Fibroblast of pulmonary artery (primary cell): ENCODE measurements at places on chromosomes 13 and 19.
A peak's percentile ranks its signal among the peaks of the same experiment; 100 is the strongest.

GRCh38 chr19:2064395-2064787 lies 13.3 kb upstream of the MKNK2 start:
- no peak for DNase-seq

DNA sequence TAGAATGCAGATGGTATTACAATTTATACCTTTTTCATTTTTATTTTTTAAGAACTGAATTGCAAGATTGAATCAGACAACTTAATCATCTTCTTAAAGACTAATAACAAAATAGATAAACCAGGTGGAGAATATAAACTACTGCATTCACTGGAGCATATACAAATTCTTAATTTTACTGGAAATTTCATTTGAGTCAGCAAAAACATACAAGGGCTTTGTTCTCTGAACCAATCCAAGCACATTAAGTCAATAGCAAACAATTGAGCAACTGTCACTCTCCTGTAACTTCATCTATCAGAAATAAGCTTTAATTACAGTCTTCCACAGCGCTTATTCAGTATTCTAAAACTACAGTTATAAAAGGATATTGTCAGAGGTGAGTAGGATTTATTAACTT lies 167.4 kb upstream of the OBI1 start:
- DNase-seq = no peak

GRCh38 chr13:105740739-105741138 lies 794.7 kb downstream of the EFNB2 start:
- DNase-seq = no peak

DNA sequence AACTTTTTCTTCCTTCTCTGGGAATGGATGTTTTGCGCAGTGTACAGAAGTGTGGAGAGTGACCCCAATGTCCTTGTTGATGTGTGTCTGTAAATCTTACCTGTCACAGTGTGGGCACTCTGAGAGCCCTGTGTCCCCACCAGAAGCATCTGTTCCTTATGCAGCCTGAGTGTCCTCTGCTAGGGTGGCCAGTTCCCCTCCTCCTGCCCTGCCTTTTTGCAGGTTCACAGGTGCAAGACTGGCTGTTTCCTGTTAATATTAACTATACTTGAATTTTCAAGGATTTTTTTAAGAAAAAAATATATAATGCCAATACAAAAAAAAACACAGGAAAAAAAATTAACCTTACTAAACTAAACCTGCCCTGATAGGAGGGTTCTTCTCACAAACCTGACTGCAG lies 12.0 kb upstream of the GRAMD1A start:
- no peak for DNase-seq

DNA sequence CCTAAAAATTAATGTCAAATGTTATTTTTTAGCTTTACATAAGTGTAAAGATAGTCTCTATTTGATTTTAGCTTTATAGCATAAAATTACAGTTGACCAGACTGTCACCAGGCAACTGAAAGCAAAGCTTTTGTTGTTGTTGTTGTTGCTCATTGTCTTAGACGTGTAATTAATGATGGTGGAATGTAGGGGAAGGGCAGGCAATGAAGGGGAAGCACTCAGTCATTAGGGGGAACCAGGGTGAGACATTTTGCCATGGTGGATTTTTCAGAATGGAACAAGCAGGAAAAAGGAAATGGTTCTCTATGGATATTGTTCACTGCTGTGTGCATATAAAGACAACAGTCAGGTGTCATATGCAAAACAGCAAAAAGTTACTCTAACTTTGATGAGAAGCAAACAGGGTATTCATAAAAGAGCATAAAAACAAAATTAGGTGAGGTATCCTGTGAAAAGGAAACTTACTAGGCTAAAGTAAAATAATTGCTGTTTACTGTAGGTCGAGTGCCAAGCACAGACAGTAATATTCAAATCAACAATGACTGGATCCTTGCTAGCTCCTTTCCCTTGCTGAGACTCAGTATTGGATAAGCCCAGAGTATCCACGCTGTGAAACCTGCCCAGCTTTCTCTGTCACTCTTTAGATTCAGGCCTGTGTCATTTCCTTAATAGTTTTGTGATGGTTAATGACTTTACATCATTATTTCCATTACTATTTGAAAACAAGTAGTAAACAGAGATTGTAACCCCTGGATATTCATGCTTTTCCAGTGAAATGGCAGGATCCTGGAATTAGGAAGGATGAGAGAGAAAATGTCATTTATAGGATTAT lies 110.5 kb downstream of the LRCH1 start:
- no peak for DNase-seq

GRCh38 chr19:8609279-8610040 lies 1.1 kb downstream of the ADAMTS10 start:
- DNase-seq = peak; percentile 71

DNA sequence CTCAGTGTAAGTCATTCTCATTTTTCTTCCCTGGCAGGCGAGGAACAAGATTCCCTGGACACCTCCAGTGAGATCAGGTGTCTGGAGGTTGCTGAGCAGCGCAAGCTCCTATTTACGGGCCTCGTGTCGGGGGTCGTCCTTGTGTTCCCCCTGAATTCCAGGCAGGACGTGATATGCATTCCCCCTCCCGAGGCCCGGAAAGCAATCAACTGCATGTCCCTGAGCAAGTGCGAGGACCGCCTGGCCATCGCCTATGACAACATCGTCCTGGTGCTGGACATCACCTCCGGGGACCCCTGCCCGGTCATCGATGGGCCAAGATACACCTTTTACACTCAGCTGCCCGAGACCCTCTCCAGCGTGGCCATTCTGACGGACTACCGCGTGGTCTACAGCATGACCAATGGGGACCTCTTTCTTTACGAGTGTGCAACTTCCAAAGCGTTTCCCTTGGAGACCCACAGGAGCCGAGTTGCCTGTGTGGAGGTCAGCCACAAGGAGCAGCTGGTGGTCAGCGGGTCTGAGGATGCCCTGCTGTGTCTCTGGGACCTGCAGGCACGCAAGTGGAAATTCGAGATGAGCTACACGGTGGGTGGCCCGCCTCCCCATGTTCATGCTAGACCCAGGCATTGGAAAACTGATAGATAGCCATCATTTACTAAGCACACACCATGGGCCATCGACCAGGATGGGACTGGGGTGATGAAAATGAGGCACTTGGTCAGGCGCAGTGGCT lies 21.5 kb upstream of the SIN3B start:
- no peak for DNase-seq
